RPMI8226 (cell line): ENCODE measurements at places on chromosomes 6 and 20.

DNA sequence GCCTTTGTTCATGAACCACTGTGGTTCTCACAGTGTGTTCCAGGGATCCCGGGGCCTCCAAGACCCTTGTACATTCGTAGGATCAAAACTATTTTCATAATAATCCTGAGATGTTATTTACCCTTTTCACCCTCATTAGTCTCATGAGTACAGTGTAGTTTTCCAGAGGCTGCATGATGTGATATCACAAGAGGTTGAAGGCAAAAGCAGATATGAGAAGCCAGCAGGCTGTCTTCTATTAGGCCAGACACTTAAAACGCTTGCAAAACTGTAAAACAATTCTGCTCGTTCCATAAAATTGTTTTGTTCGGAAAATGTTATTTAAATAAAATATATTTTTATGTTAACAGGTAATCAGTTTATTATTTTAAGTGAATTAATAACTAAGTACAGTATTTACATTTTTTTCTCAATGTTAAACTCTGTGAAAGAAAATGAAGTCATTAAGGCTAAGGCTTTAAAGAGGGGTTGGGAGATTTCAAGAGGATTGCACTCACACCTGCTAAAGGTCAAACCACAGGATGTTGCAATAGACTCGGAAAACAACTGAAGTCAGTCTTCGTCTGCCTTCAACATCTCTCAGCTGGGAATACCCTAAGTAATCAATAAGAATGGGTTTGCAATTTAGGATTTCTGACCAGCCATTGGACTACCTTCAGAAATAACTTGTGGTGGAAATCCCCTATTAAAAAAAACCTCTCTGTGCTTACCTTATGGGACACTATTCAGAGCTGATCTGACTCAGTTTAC is 474.2 kb downstream of the KIF16B start:
- no peak for DNase-seq

GRCh38 chr20:15201602-15202001 is 864.2 kb upstream of the FLRT3 start:
- DNase-seq, result no peak

- no peak for DNase-seq
Observed at GRCh38 chr20:25222461-25223178, 25.3 kb upstream of the PYGB start.

- DNase-seq, result peak; percentile 8
Observed at GRCh38 chr20:42027746-42028268, 409.6 kb upstream of the CHD6 start.

- DNase-seq, result no peak
Observed at GRCh38 chr20:33267701-33268100, 15.3 kb upstream of the BPIFB1 start.

GRCh38 chr6:84213217-84213616 is 14.2 kb downstream of the CEP162 start:
- DNase-seq, result no peak

- DNase-seq, result peak; percentile 16
Observed at GRCh38 chr20:50224531-50225255, 34.1 kb downstream of the CEBPB start.

GRCh38 chr6:82144007-82144851 is 103.3 kb downstream of the IBTK start:
- no peak for DNase-seq

DNA sequence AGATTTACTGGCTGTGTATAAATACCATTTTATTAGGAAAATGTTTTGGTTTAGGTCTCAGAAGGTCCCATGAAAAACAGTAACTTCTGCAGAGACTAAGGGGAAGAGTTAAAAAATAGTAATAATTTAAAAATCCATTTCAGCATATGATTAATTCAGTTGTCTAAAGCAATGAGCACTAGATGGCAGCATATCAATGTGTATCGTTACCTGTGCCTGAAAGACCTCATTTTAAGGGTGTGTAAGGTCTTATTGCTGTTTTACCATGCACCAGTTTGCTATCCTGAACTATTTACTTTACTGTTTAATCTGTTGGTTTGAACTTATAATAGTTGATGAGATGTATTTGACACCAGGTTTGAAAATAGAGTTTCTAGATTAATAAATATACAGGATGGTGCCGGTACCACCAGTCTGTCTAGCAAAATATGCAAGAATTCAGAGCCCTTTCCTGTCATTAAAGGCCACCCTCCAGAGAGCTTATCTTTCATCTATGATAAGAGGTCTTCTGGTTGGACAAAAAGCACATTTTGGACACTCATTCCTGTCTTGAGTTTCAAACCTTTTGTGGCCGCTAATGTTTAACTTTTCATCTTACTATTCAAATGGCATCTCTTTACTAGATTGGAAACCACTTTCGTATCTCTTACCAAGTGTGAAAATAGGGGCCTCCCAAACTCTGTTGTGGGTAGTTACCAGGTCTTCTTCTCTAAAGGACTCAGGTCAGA is 8.9 kb upstream of the AHI1 start:
- DNase-seq, result peak; percentile 32

GRCh38 chr6:91711518-91711917 is 1124.6 kb upstream of the MAP3K7 start:
- DNase-seq, result no peak

DNA sequence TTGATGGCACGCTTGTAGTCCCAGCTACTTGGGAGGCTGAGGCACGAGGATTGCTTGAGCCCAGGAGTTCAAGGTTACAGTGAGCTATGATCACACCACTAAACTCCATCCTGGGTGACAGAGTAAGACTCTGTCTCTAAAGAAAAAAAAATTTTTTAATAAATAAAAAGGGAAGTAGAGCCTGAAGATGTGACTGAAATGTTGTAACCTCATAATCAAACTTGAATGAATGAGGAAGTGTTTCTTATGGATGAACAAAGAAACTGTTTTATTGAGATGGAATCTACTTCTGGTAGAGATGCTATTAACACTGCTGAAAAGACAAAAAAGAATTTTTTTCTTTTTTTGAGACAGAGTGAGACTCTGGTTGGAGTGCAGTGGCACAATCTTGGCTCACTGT is 6.7 kb downstream of the MAK start:
- DNase-seq, result no peak
